MCF 10A (cell line): ENCODE measurements at places on chromosomes 1 and 21. TPM values are rescaled to one million over a fixed set of nuclear protein-coding genes. Genes with fewer than 3 reads are reported as not detected.

KIF21B gene
- total RNA-seq, result 9.5 and 12.7 TPM in 2 replicates

TEX38 gene
- total RNA-seq, result not detected in 2 replicates

HTR6 gene
- not detected in 2 replicates for total RNA-seq

CHI3L2 gene
- total RNA-seq, result 1.4 and 2.1 TPM in 2 replicates

DNA sequence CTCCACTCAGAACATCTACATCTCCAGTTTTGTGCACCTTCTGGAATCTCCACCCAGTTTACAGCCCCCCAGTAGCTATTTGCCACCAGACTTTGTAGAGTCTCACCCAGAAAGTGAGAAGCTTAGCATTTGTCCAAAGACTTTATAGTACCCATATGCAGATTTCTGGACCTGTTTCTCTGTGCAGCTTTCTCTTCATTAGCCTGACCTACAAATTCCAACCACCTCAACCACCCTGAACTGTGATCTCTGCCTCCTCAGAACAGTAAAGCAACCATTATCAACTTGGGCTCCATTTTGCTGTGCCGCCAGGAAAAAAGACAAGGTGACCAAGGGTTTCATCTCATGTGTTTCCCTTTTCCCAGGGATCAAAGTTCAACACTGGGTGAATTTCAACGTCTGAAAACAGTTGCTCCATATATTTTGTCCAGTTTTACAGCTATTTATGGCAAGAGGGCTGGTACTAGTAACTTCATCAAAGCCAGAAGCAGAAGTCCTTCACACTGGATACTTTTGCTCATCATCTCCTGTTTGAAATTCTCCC lies 36.5 kb upstream of the DDAH1 start:
- no peak for DNase-seq

GRCh38 chr21:20013851-20014250 lies 984.4 kb upstream of the NCAM2 start:
- DNase-seq, result no peak

DNA sequence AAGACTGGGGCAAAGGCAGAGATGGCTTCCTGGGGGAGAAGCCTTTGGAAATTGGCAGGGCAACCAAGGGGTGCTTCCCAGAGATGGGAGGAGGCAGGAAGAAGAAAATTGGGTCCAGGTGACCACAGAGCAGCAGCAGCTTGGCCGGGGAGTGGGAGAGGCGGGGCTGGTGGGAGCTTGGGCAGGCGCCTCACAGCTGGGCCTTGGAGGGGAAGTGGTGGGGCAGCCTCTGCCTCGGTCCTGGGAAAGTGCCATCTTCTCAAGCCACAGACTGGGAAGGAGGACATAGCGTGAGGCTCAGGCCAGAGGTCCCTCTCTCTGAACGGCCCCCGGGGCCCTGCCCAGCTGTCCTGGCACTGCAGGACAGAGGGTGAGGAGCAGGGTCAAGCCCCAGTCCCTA lies 24.0 kb upstream of the WASF2 start:
- DNase-seq, result no peak

DNA sequence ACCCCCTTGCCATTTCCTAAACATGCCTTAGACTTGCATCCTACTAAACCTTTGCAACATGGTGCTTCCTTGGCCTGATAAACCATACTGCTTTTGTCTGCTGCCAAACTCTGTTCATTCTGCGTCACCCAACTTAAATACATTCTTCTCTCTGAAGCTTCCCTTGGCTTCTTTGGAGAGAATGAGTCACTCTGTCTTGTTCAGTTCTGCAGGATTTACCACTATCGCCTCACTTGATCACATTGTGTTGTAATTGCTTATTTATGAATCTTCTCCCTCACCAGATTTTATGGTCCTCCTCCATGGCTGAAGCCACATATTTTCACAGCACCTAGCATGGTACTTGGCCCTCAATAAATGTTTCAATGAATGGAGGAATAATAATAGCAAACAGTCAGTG lies 21.7 kb upstream of the TUT4 start:
- DNase-seq, result peak; percentile 94

GRCh38 chr1:115098979-115099692 lies 9.8 kb upstream of the TSPAN2 start:
- DNase-seq, result no peak

- peak; percentile 99 for DNase-seq
Observed at GRCh38 chr1:225655509-225656258, 2.8 kb upstream of the ENAH start.

- no peak for DNase-seq
Observed at GRCh38 chr1:15017120-15017519, 136.4 kb upstream of the TMEM51 start.

- no peak for DNase-seq
Observed at GRCh38 chr1:160713161-160713560, 1.5 kb upstream of the CD48 start.

GRCh38 chr1:162319493-162320175 lies 57.0 kb downstream of the SPATA46 start:
- peak; percentile 69 for DNase-seq

DNA sequence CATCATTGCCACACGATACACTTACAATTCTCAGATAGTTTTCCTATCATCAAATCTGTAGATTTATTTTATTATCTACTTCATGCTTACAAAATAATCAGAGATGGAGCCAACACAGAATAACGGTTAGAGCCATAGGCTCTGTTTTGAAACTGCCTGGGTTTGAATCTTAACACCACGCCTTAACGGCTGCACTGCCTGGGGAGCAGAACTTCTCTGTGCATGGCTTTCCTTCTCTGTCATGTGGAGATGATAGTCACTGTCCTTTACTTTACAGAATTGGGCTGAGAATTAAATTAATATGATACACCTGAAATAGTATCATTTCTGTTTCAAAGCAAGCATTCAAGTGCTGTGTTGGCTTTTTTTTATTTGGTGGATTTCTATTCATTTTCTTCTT lies 177.8 kb downstream of the HMCN1 start:
- DNase-seq, result no peak
